ENCODE measurements at places on chromosomes 5 and 9. TPM values are rescaled to one million over a fixed set of nuclear protein-coding genes. Genes with fewer than 3 reads are reported as not detected.

DNA sequence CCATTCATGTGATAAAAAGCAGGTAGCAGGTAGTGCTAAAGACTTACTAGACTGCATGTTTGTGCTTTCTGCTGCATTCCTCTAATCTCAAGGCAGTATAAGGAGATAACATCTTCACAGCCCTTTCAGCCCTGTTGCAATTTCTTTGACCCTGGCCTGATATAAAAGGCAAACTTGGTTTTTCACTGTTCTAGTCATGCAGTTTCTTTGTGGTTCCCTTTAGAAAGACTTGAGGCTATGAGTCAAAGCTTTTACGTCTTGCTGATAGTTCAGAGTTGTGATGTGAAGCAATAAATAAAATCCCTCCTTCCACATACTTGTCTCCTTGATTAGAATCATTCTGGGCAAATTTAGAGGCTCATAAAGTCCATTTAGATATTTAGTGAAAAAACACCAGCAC lies 88.6 kb upstream of the CDKN2B start:
- H3K36me3 ChIP-seq = no peaks in the 10 kb centered on the region
- H3K27me3 ChIP-seq = no peaks in the 10 kb centered on the region
- peaks cover 15% of the 10 kb centered on the region for H3K4me1 ChIP-seq
- no peak for DNase-seq
- H3K27ac ChIP-seq = no peak overlapping the region

DNA sequence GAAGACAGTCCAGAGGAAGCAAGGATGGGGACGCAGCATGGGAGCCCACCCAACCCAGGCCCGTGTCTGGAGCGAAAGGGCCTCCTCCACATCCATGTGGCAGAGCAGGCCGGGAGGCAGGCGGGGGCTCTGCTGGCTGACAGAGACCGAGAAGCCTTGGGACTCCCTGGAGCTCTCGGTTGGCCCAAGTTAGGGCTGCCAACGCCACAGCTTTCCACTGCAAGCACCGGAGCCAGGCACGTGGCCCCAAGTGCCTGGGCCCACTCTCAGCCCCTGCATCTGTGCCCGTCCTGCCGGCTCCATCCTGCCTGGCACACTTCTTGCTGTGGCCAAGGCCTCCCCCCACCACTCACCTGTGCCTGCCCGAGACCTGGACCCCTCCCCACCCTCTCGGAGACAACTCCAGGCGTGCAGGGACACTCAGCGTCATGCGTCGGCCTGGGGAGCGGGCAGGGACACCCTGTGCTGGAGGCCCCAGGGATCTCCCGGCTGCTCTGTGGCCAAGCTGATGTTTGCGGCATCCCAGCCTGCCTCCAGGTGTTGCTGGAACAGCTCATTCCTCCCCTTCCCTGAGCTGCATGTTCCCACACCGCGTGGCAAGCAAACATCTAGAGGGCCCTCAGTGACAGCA lies 31.5 kb downstream of the SLC6A3 start:
- 0 out of 2 replicates have a peak, but pooled peaks cover 2% of the 10 kb centered on the region for H3K4me1 ChIP-seq
- no peaks in the 10 kb centered on the region for H3K36me3 ChIP-seq
- no peak overlapping the region for H3K27ac ChIP-seq
- H3K27me3 ChIP-seq = no peaks in the 10 kb centered on the region
- DNase-seq = no peak

- no peak for DNase-seq
- no peaks in the 10 kb centered on the region for H3K27me3 ChIP-seq
- no peak overlapping the region for H3K4me3 ChIP-seq
- no peaks in the 10 kb centered on the region for H3K36me3 ChIP-seq
These were observed 68.8 kb downstream of the ANKRD55 start for GRCh38 chr5:56164376-56164775.

The DIRAS2 gene
- total RNA-seq = not detected
